ENCODE measurements at places on chromosomes 11 and 22.

DNA sequence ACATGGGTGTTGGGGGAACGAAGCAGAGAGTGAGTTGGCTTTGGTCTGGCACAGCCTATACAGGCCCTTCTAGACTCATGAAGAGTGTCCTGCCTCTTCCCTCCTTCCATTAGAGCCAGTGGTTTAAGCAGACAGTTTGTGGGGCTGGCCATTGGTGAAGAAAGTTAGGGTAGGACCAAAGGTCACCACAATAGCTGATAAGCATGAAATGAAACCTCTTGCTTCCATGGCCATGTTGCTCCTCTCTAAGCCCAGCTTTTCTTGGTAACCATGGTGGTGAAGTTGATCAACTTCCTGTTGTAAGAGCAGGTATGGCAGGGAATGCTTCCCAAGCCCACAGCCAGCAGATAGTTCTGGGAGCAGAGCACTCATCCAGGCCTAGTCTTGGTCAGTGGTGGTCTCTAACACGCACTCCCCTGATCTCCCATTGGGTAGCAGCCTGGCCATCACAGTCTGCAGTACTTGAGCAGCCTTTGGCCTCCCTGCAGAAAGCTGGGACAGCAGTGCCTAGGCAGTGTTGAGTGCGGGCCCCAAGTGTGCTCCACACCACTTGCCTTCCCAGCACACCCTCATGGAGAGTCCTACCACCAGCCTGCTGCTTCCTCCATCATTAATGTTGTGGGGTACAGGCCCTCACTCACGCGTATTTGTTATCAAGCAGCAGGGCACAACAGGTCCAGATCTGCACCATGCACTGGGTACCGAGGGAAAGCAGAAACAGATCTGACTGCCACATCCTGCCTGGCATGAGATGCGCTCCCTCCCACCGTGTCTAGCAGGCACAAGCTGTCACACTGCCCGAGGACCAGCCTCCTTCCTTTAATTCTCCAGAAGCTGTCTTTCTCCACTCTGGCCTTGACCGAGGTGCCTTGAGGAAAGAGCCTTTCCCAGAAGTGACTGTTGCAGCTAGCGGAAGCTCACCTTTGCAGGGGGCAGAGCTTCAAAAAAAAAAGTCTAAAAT lies 65.8 kb upstream of the SUSD2 start:
- no peak for DNase-seq

DNA sequence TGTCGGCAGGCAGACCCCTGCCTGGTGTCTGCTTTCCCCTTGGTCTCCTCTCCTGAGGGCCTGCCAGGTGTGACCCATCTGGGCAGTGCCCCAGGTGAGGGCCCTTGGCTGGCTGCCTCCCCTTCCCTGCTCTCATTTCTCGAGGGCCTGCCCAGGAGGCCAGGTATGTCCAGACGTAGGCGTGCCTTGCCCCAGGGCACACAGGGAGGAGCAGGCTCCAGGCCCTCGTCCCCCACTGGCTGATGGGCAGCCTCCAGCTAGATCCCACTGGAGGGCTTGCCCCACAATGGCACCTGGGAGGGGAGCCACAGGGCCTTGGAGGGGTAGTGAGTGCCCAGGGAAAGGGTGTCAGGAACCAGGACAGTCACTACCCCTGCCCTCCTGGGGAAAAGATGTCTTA lies 95.9 kb downstream of the CACNA1I start:
- no peak for DNase-seq

- no peak for DNase-seq
Measured at GRCh38 chr11:19508165-19508564, 204.5 kb upstream of the NAV2 start.

DNA sequence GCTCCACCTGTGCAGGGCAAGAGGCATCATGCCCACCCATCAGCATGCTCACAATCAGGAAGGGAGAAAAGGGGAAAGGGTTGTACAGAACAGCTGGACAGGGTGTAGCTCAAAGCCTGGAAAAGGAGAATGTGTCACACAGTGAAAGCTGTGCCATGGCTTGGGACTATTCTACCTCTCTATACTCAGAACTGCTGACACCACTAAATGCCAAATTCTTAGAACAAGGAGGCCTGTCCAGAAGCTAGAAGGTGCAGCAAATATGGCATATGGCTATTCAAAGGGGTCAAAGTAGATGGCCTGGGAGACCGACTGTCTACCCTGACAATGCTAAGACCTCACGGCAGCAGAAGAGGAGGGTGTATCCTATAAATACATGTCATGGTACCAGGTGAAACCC lies 12.8 kb downstream of the HPS4 start:
- no peak for DNase-seq

- DNase-seq = no peak
Measured at GRCh38 chr11:9020916-9021315, 17.1 kb upstream of the NRIP3 start.

- DNase-seq = no peak
Measured at GRCh38 chr11:61833471-61833870, 5.4 kb downstream of the FADS2 start.

DNA sequence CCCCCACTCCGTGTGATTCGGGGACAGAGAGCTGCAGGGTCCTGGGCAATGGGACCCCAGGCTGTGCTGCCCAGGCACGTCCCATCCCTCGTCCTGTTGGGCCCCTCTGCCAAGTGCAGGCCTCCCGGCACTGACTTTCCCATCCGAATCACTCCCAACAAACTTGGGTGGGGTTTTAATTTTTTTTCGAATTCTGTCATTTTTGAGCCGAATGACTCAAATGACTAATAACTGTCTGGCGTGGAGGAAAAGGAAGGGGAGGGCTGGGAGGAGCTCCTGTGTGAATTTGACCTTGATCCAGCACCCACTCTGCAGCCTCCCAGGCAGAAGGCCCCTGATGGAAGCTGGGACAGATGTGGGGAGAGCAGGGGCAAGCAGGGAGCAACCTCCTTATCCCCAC lies 1173.2 kb downstream of the BRD1 start:
- DNase-seq = no peak

- no peak for DNase-seq
Measured at GRCh38 chr11:127057126-127057525, 56.6 kb upstream of the KIRREL3 start.

- no peak for DNase-seq
Measured at GRCh38 chr22:46058091-46058420, 81.1 kb upstream of the WNT7B start.

DNA sequence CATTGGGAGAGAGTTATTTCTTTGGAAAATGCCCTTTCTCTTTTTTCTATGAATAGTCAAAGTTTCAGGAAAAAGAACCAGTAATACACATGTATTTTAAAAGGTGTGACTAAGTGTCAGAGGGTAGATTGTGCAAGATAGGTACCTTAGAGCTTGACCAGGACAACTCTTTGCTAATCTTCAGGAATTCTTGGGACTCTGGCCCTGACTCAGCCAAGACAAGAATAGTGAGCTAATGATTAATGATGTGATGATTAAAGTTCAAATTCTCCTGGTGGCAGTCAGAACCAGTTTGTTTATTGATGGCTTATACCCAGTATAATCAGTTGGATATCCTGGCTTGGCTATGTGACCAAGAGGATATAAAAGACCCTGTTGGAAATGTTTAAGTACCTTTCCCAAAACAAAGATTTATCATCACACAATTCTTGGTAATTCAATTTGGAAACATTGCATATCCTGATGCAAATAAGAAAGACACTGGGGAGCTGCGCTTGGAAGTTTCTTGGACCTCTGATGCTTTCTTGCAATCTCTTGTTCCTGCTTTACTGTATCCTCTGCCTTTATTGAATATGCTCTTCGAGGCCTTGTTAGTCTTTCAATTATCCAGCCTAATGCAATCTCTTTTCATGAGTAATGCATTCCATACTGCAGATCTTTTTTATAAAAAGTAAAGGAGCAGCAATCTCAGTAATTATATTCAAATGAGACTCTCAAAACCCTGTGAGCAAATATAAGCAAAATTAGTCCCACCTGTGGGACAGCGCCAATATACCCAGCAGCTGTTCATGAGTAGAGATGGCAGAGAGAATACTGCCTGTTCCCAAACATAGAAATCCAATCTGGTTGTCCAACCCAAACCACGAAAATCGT lies 48.0 kb upstream of the CEP126 start:
- DNase-seq = no peak

DNA sequence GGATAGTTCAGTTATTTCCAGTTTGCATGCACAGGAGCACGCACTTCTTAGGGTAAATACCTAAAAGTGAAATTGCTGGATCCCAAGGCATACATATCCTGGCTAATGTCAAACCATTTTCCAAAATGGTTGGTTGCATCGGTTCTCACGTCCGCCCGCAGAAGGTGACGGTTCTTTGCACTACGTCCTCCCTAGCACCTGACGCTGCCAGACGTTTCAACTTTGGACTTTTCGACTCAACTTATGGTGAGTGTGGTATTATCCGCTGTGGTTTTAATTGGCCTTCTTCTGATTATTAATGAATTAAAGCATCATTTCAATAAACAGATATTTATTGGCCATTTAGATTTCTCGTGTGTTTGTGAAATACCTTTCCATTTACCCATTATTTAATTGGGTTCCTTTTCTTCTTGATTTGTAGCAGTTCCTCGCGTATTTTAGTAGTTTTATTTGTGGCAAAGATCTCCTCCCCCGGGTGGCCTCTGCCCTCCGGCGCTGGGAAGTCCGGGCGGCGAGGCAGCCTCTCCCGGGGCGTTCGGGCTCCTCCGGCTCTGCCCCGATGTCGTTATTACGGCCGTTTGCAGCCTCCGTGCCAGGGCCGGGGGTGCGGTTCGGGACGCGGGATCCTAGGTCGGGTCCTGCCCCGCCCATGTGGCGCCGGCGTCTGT lies at the start of gene JHY:
Gene JHY, plus strand, starts transcription at position 571 of the 668 bp plus-strand sequence. CDS start 3,091 bp downstream, outside the sequence.
- DNase-seq = no peak

- DNase-seq = no peak
Measured at GRCh38 chr11:123356539-123356938, 73.5 kb upstream of the GRAMD1B start.

- DNase-seq = no peak
Measured at GRCh38 chr11:130145311-130145812, 14.2 kb upstream of the ST14 start.

DNA sequence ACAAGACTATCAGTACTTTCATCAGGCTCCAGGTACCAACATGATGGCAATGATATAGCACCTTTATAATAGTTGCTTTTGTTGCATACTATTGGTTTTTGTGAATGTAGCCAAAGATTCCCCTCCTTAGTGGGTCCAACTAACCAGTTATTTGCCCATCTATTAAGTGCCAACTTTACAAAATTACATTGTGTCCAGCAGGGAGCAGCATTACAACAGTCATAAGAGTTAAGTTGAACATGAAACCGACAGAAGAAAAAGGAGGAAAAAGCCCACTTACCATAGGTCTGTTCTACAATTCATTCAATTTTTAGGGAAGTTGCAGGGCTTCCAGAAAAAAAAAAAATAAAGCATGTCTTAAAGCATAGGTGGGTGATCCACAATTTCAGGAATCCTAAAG lies 21.6 kb downstream of the IMMP1L start:
- peak; percentile 11 for DNase-seq

DNA sequence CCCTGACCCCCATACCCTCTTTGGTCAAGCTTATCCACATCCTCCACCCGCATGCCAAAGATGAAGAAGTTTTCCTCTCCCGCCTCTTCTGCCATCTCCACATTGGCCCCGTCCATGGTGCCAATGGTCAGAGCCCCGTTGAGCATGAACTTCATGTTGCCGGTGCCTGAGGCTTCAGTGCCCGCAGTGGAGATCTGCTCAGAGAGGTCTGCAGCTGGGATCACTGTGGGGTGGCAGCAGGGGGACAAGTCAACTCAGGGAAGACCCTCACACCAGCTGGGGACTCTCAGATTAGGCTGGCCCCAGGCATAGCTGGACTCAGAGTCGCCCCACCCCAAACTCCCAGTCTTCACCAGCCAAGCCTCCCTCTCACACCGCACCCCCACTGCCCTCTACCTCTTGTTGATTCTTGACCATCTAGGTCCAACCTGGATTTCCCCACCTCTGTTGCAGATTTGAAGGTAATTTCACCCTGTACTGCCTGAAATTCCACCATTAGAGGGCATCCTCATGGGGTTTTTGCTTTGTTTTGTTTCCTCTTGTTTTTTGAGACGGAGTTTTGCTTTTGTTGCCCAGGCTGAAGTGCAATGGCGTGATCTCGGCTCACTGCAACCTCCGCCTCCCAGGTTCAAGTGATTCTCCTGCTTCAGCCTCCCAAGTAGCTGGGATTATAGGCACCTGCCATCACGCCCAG lies 6.6 kb upstream of the RASGRP2 start:
- DNase-seq = no peak

DNA sequence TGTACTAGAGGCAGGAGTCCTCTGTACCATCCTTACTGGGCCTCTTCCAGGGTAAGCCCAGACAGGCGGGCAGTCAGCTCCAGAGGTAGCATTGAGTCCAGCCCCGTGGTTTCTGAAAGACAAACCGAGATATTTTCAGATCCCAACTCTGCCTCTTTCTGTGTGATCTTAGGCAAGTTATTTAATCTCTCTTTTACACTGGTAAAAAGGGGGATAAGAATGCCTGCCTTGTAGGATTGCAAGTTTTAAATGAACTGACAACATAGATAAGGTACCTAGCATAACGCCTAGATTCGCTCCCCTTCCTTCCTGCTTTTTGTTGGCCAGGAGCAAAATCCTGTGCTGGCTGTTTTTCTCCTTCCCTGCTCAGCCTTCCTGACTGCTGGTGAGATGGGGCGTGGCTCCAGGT lies 56.4 kb upstream of the NNMT start:
- no peak for DNase-seq

DNA sequence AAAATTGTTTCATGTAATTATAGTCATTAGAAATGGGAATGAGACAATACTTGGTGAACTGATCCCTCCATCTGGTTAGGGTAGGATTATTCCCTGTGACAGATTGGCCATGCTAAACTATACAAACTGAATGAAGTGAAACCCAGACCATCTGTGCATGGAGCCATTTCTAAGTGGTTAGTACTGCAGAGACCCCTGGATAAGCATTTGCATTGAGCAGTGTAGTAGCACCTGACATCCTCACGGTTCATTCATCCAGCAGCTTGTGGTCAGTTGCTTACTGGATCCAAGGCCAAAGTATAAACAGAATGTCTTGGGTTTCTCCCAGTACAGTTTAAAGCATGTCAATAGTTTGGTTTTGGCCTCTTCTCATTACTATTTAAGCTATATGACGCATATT lies 93.8 kb upstream of the ARHGAP42 start:
- no peak for DNase-seq

DNA sequence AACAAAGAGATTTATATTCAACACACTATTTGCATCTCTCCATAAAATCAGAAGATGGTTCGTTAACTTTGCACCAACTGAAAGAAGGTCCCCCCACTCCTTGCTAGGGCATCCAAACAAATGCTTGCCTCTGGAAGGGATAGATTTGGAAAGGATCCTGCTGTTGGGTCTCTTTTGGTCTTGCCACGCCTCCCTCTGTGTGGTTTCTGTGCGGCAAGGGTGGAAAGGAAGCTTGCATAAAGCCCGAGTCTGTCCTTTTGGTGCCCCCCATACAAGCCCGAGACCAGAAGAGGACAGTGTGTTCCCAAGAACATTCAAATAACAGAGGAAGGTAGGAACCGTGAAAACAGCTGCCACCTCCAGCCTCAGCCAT lies 15.1 kb downstream of the SCGB1A1 start:
- DNase-seq = no peak
